HS-5 (cell line): ENCODE measurements at places on chromosomes 7 and 10.
A peak's percentile ranks its signal among the peaks of the same experiment; 100 is the strongest.

DNA sequence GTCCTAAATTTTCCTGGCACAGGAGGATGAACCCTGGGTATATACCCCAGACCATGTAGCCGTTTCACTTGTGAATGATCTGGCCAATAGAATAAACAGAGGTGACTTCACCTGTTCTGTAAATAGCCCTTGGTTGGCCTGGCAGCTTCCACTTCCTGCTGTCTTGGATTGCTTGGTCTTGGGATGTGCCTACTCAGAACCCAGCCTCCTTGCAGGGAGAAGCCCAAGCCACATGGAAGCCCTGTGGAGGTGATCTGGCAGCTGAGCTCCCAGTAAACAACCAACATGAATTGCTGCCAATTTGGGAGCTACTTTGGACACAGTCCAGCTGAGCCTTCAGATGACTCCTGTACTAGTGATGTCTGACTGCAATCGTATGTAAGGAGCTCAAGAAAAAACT is 4.8 kb upstream of the RAPGEF5 start:
- DNase-seq = no peak

GRCh38 chr10:76150139-76150875 is 718.9 kb downstream of the LRMDA start:
- DNase-seq = no peak

DNA sequence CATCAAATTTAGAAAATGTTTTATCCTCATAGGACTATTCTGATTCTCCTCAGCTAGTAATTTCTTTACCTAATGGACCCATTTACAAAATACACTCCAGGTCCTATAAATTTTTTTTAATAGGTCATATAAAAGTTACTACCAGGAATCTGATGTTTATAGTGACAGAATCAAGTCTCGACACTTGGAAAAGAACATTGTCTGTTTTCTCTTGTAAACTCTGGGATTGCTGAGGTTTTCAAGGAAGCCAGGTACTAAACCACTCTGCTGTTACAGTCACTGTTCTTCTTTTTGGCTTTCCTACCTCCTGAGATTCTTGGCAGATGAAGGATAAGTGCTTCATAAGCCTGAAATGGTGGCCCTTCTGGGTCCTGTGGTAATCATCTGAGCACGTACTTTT is 493.1 kb downstream of the AUTS2 start:
- DNase-seq = no peak

DNA sequence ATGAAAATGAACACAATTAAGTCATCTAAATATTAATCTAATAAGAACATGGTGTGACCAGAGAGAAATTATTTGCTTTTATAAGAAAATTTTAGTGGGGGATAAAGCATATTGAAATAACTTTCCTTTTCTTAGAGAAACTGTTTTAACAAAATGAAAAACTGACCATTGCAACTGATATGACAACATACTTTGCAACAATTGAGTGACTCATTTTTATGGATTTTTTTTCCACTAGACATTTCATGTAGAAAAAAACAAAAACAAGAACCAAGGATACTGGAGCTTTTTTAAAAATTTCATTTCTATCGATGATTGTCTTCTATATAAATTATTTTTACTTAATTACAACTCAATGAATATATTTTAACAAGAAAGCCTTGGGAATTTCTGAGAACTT is 90.0 kb downstream of the C1GALT1 start:
- peak; percentile 49 for DNase-seq

- no peak for DNase-seq
These were observed 3.0 kb upstream of the ASB15 start for GRCh38 chr7:123598657-123599056.

- no peak for DNase-seq
These were observed 59.7 kb downstream of the PHTF2 start for GRCh38 chr7:77858278-77858677.

- DNase-seq = no peak
These were observed 2.7 kb downstream of the CCSER2 start for GRCh38 chr10:84331091-84331490.

- DNase-seq = no peak
These were observed 70.0 kb upstream of the PAPSS2 start for GRCh38 chr10:87589645-87590051.

GRCh38 chr7:149529136-149529718 is 31.6 kb upstream of the ZNF746 start:
- DNase-seq = no peak

GRCh38 chr7:66105263-66105748 is 9.3 kb upstream of the CRCP start:
- DNase-seq = no peak

DNA sequence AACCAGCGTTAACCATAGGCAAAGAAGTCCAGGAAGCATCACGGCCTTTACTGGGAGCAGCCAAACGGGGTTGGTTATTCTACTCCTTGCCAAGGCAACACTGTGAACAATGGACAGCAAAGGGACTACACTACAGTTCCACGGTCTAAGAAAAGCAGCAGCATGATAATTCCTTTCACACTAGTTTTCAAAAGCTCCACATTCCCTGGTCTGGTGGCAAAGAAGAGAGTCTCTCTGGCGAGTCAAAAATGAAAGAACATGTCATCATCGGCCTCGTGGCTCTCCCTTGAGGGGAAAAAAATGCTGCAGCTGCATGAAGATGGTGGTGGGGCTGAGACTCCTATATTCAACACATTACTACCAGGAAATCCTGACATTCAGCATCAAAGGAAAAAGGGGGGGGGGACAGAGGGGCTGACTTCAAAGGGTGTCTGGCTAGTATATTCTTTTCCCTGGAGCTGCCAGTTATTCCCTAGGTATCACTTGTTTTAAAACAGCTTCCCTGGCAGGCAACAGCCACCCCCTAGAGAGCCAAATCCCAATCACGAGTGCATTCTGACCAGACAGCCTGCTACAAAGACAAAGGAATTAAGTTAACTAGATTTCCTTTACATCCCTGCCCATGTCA is 49.1 kb downstream of the SLC37A3 start:
- DNase-seq = no peak

DNA sequence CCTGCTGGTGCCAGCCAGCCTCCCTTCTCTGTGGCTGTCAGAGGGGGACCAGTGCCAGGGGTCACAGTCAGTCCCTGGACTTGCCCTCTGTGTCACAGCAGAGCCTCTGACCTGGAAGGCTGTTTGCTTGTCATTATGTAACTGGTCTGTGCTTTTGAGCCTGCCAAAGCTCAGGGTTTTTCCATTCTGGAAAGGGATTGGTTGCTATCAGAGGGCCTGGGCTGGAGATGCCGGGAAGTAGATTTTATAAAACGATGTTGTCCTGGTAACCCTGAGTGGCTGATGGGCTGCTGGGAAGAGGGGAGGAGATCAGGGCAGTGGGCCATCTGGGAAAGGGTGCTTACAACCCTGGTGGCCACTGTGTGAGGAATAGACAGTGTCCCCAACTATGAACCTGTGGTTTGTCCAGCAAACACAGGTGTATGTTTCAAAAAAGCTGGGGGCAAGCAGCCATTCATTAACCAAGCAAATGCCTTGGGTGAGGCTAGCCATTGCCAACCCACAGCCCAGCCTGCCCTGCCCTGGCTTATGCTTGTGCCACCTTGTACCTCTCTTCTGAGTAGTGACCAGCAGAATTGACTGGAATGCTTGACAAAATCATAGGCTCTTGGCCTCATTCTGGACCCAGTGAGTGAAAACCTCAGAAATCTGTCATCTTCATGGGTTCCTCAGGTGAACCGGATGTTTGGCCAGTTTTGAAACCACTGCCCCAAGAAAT is 21.6 kb downstream of the SFTPD start:
- DNase-seq = no peak
